Vagina (tissue), 2 donors: ENCODE measurements at places on chromosomes 5 and 9.

DNA sequence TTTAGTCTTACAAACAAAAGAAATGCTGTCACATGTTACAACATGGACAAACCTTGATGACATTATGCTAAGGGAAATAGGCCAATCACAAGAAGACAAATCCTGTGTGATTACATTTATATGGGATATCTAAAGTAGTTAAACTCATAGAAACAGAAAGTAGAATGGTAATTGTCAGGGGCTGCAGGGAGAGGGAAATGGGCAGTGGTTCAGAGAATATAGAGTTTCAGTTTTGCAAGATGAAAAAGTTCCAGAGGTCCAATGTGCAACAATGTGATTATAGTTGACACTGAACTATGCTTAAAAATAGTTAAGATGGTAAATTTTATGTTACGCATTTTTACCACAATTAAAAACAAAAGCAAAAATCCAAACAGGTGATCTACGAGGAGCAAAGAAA is 265.5 kb downstream of the NDUFS4 start:
- no peaks in the 10 kb centered on the region for H3K36me3 ChIP-seq
- no peak for DNase-seq
- no peak overlapping the region for H3K4me3 ChIP-seq

- H3K27ac ChIP-seq, result no peak overlapping the region
- peaks cover 25% of the 10 kb centered on the region for H3K4me1 ChIP-seq
- H3K4me3 ChIP-seq, result no peak overlapping the region
- no peaks in the 10 kb centered on the region for H3K36me3 ChIP-seq
These were observed 109.9 kb upstream of the CPEB4 start for GRCh38 chr5:173778152-173778782.

DNA sequence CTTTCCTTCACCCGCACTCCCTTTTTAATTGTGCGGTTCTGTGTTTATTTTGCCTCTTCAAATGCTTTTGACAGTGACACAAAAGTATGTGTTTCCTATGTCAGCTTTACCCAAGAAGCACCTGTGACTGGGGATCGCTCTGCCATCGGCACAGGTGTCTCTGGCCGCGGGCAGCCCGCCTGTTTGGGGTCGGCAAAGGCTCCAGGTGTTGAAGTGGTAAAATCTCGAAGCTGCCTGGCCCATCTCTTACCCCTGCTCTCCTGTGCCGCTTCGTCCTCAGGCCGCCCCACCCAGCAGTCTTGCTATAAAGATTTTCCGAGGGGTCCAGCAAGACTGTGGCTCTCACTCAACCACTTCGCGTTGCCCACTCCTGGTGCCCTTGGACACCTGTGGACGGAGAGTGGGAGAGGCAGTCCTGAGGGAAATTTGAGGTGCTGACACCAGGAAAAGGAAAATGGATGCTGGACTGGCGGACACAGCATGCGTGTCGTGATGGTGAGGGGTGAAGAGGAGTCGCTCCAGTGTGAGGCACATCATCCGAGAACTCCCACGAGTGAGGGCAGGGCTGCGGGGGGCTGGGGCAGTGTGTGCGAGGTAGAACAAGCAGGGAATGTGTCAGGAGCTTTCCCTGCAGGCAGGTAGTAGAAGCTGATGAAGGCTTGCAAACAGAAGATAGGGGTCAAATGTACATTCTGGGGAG is 29.1 kb upstream of the CEP72 start:
- no peak overlapping the region for H3K4me3 ChIP-seq
- no peaks in the 10 kb centered on the region for H3K27me3 ChIP-seq
- DNase-seq, result no peak
- H3K36me3 ChIP-seq, result no peaks in the 10 kb centered on the region
- H3K4me1 ChIP-seq, result no peaks in the 10 kb centered on the region

DNA sequence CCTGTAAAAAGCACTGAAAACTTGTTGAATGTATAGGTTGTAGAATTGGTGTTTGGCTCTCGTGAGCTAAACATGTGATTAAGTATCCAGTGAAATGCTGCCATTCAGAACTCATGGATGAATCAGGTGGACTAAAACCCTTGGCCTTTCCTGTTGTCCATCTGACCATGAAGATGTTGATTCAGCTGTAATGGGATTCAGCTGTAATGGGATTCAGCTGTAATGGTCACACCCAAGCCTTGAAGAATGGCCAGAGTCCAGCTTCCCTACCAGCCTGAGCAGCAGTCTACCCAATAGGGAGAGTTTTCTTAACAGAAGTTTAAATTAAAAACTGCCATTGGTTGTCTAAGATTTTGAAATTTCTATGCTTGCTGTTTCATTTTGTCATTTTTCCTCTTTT is 18.1 kb downstream of the MAMDC2 start:
- no peaks in the 10 kb centered on the region for H3K27me3 ChIP-seq
- H3K27ac ChIP-seq, result no peak overlapping the region
- H3K36me3 ChIP-seq, result no peaks in the 10 kb centered on the region
- peak; percentile 40 for DNase-seq
- no peak overlapping the region for H3K4me3 ChIP-seq
- peaks cover 38% of the 10 kb centered on the region for H3K4me1 ChIP-seq

- H3K4me1 ChIP-seq, result peaks cover 24% of the 10 kb centered on the region
- DNase-seq, result peak; percentile 96
- H3K27ac ChIP-seq, result peak overlapping the region; percentile 82
- H3K27me3 ChIP-seq, result no peaks in the 10 kb centered on the region
- H3K36me3 ChIP-seq, result no peaks in the 10 kb centered on the region
These were observed 19.3 kb downstream of the ORM2 start for GRCh38 chr9:114348906-114349482.

DNA sequence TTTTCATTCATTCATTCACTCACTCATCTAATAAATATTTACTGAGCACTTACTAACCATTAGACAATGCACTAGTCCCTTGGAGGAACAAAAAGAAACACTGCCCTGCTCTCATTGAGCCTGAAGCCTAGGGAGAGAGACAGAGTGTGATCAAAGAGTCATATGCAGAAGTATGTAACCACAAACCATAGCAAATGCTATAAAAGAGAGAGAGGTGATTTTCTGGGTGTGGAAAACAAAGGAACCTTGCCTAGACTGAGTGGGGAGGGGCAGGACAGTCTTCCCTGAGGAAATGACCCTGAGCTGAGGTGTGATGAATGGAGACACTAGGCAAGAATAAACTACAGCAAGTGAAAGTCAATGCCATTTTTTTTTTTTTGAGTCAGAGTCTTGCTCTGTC is 10.8 kb upstream of the ADRA1B start:
- DNase-seq, result no peak
- no peak overlapping the region for H3K27ac ChIP-seq
- H3K36me3 ChIP-seq, result no peaks in the 10 kb centered on the region
- H3K4me1 ChIP-seq, result peaks cover 5% of the 10 kb centered on the region
- H3K27me3 ChIP-seq, result no peaks in the 10 kb centered on the region

- no peaks in the 10 kb centered on the region for H3K36me3 ChIP-seq
- H3K27me3 ChIP-seq, result no peaks in the 10 kb centered on the region
- no peaks in the 10 kb centered on the region for H3K4me1 ChIP-seq
These were observed 15.7 kb downstream of the TTC23L start for GRCh38 chr5:34854459-34855174.

DNA sequence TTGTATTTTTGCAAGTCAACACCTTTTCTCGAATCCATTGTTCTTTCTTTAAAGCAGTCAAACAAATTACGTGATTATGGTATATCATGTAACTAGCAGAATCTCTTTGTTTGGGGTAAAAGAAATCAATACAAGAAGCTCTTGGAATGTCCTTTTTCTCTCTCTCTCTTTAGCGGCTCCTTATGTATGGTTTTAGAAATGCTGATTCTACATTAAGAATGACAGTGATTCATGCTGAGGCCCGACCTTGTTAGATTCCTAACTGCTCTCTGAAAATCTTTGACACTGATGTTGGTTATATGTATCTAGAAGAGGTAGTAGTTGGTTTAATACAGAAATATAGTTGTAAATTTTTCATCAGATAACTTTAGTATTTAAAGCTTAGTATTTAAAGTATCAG is 76.4 kb downstream of the SNX24 start:
- no peak overlapping the region for H3K4me3 ChIP-seq
- no peaks in the 10 kb centered on the region for H3K27me3 ChIP-seq
- no peaks in the 10 kb centered on the region for H3K4me1 ChIP-seq
- DNase-seq, result no peak

DNA sequence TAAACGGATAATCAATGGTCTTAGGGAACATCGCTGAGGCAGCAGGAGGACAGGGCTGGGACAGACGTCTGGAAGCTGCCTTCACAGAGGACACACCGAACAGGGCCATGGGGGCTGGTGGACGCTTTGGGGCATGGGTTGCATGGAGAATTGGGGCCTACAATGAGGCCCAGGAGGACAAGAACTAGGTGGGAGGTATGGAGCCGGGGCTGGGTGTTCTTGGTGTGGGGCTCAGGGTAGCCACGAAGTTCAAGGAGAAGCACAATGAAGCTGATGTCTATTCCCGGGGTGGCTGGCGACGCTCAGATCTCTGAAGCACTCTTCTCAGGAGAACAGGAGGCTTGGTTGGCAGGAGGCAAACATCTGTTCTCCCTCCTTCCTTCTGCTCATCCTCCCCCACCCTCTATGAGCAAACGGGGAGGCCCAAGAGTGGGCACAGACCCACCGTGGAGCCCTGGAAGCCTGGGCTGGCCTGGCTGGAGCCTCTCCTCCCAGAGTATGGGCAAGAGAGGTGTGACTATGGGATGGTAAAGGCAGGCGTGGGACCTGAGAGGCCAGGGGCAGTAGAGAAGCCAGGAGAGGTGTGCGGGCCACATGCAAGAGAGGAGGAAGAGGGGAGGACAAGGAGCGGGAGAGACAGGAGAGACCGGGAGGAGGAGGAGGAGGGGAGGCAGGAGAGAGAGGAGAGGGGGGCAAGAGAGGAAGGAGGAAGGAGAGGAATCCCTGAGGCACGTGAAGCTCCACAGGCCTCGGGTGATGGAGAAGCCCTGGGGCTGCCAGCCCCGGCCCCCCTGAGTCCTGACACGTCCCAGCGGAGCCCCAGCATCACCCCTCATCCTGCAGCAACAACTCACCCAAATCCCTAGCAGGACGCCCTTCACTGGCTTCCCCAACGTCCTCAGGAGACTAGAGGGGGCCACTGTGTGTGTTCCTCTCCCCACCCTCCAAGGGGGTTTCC is 159.1 kb downstream of the OLFM1 start:
- DNase-seq, result no peak
- H3K36me3 ChIP-seq, result no peaks in the 10 kb centered on the region
- H3K27me3 ChIP-seq, result no peaks in the 10 kb centered on the region

- H3K27me3 ChIP-seq, result no peaks in the 10 kb centered on the region
- H3K27ac ChIP-seq, result no peak overlapping the region
- H3K4me3 ChIP-seq, result no peak overlapping the region
- DNase-seq, result no peak
- no peaks in the 10 kb centered on the region for H3K4me1 ChIP-seq
These were observed 56.4 kb upstream of the ISL1 start for GRCh38 chr5:51326844-51327243.
